ENCODE measurements at places on chromosomes 13 and 19.

DNA sequence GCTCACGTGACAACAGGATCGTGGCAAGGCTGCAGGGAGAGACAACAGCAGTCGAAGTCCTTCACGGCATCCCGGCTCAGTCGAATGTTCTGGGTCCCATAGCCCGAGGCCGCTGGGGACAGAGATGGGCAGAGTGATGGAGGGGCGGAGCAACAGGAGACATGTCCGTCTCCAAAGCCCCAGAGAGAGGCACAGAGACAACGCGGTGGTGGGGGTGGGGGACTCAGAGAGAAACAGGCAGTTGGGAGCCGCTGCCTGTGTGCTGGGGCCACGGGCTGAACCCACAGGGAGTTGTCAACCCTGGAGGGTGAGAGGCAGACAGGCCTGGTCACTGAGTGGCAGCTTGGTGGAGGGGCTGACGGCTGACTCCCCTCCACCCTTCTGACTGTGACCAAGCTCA, 20.4 kb downstream of the NOSIP start:
- DNase-seq: no peak

DNA sequence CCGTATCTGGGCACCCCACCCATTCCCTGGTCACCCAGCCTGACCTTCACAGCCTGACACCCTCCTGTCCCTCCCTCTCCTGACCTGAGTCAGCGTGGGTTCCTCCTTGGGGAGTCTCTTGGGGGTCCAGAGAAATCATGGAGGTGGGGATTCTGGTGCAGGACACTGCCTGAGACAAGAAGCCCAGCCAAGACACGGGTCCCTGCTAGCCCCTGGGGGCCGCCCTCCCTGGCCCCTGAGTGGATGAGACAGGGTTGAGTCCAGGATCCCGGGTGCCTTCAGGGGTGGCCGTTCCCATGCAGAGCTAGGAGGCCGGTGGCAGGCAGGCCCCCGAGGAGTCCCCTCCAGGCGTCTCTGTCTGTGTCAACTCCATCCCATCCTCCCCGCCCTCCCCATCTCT, 1.6 kb downstream of the MAP2K7 start:
- DNase-seq: no peak

DNA sequence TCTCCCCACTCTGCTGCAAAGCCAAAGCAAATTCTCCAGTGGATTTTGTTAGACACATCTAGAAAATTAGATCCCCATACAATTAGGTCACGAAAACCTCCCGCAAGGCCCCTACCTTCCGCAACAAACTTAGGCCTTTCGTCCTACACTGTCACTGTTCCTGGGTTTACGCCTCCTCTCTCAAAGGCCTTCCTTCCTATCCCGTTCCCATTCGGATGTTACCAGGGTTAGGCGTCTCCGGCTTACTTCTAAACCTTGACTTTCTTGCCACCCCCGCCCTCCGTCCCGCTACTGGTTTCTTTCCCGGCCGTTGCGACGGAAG, 754 bp downstream of the RNF6 start:
- no peak for DNase-seq

- DNase-seq: no peak
Measured at GRCh38 chr13:29893438-29893837, 43.0 kb upstream of the UBL3 start.

DNA sequence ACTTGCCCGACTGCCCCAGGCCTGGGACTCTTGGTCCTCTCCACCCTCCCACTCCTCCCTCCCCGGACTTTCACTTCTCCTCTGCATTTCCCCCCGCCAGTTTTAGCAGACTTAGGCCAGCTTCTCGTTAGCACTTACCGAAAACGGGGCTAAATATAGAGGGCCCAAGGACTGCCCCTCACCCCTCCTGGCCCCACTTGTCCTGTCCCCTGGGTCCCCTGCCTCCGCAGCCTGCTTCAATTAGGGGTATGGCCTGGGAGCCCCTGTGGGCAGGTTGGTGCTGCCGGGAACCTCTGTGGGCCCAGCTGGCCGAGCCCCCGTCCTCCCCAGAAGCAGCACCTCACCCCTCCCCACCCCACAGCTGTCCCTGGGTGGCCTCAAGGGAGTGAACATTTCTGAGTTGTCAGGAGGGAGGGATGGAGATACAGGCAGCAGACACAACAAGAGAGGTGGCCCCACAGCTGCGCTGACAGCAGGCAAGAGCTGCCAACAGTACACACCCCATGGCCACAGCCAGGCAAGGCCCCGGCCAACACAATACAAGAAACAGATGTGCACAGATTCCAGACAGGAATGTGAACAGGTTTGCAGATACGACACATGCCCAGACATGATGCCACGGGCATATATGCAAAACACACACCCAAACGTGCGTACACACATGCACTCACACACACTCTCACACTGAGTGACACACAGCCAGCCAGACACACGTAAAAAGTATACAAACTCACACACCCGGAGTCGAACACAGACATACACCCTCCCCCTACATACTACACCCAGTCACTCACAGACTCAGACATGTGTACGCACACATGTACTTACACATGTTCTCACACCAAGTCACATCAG, 2.6 kb downstream of the POU2F2 start:
- peak; percentile 89 for DNase-seq

GRCh38 chr19:56423276-56423984, 19.3 kb downstream of the ZNF583 start:
- peak; percentile 0 for DNase-seq

DNA sequence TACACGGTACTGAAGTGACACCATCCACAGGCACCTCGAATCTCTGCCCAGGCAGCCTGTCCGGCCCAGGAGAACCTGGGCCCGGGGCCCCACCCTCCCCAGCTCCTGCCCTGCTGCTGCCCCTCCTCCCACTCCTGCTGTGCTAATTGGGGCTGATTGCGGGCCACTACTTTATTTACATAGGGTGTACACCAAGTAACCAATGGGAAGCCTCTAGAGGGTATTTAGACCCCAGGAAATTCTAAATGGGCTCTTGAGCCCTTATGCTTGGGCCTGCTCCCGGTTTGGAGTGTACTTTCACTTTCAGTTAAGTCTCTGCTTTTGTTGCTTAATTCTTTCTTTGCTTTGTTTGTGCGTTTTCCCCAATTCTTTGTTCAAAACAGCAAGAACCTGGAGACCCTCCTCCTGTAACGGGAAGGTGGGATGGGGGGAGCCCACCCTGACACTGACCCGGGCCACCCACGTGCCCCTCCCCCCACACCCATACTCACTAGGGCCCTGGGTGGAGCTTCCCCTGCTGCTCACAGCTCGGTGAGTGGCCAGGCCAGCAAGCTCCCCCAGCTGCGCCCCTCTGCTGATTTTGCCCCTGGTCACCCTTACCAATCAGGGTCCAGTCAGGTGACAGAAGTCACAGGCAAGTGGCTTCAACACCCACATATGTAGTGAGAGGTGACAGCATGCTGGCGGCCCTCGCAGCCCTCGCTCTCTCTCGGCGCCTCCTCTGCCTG, 9.4 kb downstream of the SCGB2B2 start:
- DNase-seq: no peak

DNA sequence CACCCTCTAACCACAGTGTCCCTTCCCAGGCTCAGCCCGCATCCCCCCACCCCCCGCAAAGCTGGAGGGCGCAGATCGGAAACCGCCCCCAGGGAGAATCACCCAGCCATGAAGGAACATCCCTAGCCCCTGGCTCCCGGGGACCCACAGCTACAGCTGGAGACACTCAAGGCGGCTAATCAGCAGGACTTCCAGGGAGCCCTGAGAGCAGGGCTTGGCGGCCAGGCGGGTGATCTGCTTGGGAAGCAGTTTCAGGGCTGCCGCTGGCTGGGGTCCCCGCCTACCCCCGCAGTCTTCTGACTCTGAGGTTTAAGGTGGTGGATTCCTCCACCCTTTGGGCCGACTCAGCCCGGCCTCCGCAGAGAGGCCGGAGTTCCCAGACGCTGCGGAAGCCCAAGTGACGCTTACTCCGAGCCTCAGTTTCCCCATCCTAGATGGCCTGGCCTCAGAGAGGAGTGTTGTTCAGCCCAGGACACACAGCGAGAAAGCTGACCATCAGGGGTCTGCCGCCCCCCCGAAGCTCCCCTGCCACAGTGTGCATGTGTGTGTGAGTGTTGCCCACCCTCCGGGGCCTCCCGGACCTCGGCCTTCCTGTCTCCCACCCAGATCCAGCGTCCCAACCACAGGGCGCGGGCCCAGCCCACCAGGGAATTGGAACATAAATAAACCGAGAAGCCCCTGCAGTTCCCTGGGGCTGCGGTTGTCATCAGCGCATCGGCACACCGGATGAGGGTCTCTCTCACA, 9.8 kb downstream of the FUT6 start:
- DNase-seq: no peak

DNA sequence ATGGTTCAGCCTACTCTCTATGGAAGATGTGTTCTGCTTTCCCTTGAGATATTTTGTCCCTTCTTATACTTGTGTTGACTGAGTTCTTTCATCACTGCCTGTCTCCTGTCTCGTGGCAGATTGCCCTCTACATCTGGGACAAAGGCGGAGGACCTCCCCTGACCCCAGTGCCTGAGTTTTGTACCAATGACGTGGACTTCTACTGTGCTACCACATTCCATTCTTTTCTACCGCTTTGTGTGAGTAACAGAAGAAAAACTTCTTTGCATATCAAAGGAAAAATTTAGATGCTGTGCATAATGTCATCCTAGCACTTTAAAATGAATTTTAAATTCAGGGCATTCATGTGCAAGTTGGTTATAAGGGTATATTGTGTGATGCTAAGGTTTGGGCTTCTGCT, 74.6 kb downstream of the B3GLCT start:
- no peak for DNase-seq

DNA sequence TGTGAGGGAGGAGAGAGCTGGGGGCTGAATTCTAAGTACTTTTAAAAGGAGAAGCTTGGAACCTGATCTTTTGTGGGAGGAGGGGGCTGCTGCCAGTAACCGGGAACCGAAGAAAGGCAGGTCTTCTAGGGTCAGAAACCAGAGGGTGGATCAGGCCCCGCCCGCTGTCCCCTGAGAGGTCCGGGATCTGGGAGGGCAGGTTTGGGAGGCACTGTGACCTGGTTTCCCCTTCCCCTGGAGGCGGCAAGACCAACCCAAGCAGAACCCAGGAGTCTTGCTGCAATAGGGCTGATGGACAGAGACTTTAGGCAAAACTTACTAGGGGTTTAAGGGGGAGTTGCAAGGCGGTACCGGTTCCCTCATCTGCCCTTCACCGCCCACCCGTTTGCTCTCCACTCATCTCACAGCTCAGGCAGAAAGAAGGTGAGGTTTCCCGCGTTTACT, 707 bp upstream of the KLK8 start:
- DNase-seq: no peak

- DNase-seq: peak; percentile 83
Measured at GRCh38 chr19:28466107-28467045, 746.6 kb downstream of the UQCRFS1 start.

DNA sequence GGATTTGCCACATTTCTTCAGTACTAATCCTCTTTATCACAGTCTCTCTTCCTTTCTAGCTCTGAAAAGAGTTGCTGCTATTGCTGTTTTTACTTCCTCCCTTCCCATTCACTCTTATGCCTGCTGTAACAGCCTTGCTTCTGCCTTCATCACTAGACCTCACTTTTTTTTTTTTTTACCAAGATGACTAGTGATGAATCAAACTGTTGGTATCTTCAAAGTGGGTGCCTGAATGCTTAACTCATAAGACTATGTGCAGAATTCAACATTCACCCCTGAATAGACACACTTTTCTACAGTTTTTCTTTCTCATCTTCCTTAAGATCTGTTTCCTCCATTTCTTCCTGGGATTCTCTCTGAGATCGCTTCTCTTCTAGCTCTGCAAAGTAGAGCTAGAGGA, 217.2 kb upstream of the HTR2A start:
- no peak for DNase-seq

GRCh38 chr19:14248578-14249011, 42.6 kb upstream of the ADGRL1 start:
- no peak for DNase-seq

GRCh38 chr13:31909864-31910551, 121.6 kb upstream of the FRY start:
- peak; percentile 72 for DNase-seq

- DNase-seq: no peak
Measured at GRCh38 chr13:110812121-110812868, 98.8 kb downstream of the ING1 start.

DNA sequence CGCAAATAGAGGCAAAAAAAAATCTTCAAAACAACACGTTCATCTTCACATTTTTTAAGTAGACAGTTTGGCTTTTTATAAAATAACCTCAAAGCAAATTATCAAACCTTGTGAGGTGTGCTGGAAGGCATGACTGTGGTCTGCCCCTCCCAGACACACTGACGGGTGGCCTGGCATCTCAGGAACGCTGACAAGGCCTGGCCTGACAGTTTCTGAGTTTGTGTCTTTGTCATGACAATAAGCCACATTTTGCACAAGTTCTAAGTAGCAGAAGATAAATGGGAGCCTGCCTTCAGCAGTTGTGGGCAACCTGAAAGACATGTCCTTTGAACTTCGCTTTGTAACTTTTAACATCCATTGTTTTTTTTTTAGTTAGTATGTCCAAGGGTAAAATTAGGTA, 38.5 kb downstream of the SOX21 start:
- no peak for DNase-seq

DNA sequence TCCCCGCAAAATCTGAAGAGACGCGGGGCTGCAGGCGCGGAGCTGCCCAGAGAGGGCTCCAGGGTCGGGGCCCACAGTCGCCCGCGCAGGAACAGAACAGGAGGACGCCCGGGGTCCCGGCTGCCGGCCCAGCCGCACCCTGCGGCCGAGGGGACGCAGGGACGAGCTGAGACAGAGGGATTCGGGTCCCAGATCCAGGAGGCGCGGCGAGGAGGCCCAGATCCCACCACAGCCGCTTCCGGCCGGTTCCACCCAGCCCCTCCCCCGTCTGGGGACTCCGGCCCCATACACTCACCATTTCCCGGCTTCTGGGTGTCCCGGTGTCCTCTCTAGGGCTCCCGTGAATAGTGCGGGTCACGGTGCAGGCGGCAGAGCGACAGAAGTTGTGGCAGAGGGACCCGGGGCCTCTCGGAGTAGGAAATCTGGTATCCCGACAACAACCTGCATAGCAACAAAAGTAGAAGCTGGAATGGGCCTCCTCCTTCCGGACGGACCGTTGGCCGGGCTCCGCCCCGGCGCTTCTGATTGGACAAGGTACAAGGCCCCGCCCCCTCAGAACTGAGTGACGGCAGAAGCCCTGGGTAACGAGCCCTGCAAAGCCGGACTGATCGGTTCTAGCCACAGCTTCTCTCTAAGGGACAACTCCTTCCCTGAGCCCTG, at the start of gene ZNF20:
TSS of gene ZNF20 (minus strand) at position 466 of the 660 bp plus-strand sequence. CDS start at position 298, 168 bp downstream.
- DNase-seq: peak; percentile 97

- no peak for DNase-seq
Measured at GRCh38 chr19:14066134-14066533, 4.3 kb upstream of the PALM3 start.

GRCh38 chr13:24672141-24673132, 7.8 kb upstream of the ATP12A start:
- DNase-seq: no peak

Measured in suppressor macrophage treated with lipopolysaccharide for 1 hour (primary cell).